ENCODE measurements at places on chromosomes 5 and 9.

DNA sequence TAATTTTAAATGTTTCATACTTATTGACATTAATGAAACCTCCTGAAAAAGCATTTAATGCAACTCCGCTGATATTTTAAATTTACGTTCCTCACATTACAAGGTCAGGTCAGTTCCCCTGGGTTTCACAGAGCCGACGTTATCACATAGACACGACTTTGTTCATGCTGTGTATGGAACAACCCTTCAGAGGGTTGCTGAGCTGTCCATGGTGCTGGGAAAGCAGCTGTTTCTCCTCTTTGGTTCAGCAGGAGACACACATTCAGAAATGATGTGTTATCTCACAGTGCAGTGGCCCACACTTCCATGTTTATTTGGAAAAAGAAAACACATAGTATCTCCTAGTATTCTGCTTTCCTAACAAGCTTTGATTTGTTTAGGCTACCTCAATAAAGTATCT is 53.5 kb downstream of the PPP2R2B start:
- no peak for DNase-seq

GRCh38 chr9:97666907-97667686 is 30.0 kb downstream of the XPA start:
- no peak for DNase-seq

GRCh38 chr9:134842321-134842720 is 38.3 kb upstream of the FCN2 start:
- DNase-seq = no peak

GRCh38 chr5:174282391-174282790 is 236.9 kb downstream of the NSG2 start:
- DNase-seq = no peak

GRCh38 chr9:126695701-126696400 is 82.1 kb downstream of the LMX1B start:
- no peak for DNase-seq
